SJCRH30 (cell line): ENCODE measurements at places on chromosomes 2 and 18. TPM values are rescaled to one million over a fixed set of nuclear protein-coding genes. Genes with fewer than 3 reads are reported as not detected.

CREG2 gene
- 0.04 TPM in 1 of 2 replicates, not detected in the other for total RNA-seq

TOGARAM2 gene
- 0.41 and 0.73 TPM in 2 replicates for total RNA-seq

CXCR4 gene
- 161 and 164 TPM in 2 replicates for total RNA-seq

CLEC4F gene
- not detected in 2 replicates for total RNA-seq

FBXO41 gene
- 12.0 and 14.2 TPM in 2 replicates for total RNA-seq

TUBB8B gene
- total RNA-seq: not detected in 2 replicates

GALR1 gene
- not detected in 2 replicates for total RNA-seq

DNA sequence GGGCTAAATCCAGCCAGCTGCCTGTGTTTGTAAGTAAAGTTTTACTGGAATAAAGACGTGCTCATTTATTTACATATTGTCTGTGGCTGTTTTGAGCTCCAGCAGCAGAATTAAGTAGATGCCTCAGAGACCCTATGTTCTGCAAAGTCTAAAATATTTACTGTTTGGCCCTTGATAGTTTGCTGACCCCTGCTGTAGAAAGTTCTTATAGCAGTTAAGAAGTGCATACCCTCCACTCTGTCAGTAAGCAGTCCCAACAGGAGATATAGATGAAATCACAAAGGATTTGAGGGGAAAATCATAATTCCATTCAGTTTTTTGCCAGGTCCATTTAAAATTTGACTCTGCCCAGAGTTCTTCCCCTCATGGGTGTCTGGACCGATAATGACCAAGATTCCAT is 50.1 kb upstream of the ITM2C start:
- no peak for DNase-seq

DNA sequence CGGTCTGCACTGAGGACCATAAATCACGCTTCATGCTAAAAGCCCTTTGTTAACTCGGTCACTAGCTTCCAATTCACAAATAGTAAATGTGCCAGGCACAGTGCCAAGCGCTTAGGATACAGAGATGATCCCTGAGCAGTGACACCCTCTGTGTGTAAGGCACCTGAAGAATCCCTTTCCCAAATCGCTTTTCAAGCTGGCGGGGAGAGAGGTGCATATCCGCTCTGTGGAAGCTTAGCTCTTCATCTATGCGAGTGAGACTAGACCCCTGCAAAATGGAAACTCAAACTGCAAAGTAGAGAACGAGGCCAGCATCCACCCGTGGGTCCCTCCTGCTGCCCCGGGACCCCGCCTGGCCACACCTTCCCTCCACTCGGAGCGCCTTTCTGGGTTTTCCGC is 2.4 kb downstream of the PIEZO2 start:
- no peak for DNase-seq

DNA sequence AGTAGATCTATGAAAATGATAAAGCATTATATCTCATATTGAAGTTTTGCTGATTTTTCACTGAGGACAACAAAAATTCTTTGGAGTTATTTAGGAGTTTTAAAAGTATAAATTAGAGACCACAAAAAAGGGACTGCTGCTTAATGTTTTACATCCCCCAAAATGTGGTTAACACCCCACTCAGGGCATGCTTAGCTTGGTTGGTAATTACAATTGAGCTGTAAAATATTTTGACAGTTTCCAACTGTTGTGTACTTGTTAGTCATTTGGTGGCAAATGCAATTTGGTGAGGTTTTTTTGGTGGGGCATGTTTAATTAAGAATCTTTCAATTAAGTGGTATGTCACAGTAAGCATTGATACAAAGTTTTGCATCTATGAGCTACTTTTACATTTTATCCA is 137.3 kb upstream of the OTX1 start:
- DNase-seq: no peak

GRCh38 chr2:19600506-19600905 is 242.1 kb upstream of the OSR1 start:
- no peak for DNase-seq

- no peak for DNase-seq
These were observed 131.4 kb downstream of the ARHGAP28 start for GRCh38 chr18:6860804-6861448.

GRCh38 chr2:43133708-43134570 is 92.5 kb downstream of the ZFP36L2 start:
- DNase-seq: no peak

GRCh38 chr18:38759457-38759856 is 1193.9 kb upstream of the CELF4 start:
- DNase-seq: no peak

DNA sequence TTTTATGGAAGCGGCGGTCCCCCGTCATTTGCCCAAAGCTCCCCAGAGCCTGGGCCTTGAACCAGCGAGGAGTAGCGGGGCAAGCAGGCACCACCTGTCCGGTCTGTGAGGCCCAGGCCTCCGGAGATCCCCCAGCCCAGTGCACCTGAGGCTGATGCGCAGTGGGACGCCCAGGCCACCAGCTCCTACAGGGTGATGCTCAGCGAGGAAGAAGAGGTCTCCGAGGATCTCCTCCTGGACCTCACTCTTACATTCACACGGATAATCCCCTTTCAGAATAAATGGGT is 220.2 kb downstream of the NDUFA10 start:
- no peak for DNase-seq

DNA sequence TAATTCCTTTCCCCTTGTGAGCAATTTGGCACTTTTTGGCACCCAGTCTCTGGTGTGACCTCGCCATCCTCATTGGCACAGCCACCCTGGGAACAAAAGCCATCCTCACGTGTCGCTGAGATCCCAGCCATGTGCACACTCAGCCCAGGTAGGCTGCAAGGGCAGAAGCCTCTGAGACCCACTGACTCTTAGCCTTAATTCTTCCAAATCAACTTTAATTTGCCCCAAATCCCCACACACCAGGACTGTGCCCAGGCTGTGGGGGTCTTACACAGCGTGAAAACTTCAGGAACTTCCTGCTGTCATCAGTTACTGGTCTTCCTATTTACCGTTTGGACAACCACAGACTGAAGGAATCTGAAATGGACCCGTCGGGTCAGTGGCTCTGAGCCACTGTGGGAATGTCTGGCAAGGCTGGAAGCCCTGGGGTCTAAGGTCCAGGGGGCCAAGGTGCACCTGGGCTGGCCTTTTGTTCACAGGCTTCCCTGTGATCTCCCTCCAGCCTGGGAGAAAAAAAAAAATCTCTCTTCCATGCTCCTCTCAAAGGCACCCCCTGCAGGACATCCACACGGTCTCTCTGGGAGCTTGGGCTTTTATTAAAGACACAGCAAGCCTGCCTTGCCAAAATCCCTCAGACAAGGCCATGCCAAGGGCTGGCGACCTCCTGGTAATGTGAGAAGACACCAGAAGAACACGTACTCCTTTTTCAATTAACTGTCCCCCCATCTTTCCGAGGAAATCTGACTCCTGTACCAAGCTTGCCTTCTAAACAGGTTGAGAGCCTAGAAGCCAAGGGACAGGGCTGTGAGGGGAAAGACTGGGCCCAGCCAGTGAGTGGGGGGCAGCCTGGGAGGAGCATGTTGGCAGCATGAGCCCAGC is 42.1 kb upstream of the LAPTM4A start:
- DNase-seq: peak; percentile 77

DNA sequence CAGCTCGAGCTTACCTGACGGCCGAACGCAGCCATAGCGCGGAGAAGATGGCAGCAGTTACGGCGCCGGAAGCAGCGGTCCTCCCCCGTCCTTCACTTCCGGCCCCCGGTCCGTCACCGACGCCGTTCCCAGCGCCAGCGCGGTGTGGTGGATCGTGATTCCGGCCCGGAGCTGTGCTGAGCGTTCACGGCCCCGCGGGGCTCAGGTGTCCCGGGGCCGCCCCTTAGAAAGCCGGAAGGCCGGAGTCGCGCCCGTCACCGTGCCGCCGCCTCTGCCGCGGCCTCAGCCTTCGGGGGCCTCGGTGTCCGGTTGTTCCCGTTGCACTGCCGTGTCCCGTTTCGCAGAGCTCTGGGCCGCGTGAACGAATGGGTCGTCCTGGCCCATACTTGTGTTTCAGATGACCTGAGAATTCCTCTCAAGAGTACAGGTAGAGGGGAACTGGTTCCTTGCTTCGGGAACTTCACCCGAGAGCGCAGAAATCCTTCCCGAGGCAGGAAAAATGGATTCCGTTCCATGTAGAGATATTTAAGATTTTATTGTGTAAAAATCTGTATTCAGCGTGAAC is at the start of gene MTERF4:
Gene MTERF4, minus strand, starts transcription at position 49 of the 565 bp plus-strand sequence. Its CDS starts 14 bp downstream, at position 35.
- DNase-seq: peak; percentile 93

DNA sequence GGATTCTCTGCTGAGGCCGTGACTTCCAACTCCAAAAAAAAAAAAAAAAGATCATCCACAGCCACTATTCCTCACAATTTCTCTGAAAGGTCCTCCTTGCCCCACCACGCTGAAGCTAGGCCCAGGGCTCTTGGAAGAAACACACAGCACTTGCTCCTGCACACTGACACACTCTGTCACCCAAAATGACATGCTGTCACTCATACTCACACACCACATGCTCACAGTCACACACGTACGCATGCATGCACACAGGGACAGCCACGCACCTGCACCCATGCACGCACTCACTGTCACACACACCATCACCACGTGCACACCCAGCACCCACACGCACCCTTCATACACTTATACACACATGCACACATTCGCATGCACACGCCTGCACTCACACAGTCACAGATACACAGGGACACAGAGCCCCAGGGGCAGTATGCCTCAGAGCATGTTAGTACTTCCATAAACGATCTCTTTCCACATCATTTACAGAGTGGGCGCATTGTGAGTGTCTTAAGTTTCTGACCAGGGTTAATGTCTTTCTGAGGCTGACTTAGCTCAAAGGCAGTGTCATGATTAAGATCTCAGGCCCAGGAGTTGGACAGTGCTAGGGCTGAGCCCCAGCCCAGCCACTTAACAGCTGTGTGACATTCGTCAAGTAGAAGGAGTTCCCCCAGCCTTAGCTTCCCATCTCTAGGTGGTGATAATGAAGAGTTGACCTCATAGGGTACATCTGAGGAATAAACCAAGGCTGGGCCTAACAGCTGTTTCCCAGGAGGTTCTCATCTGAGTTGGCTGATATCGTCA is 93.4 kb downstream of the GLI2 start:
- peak; percentile 50 for DNase-seq

DNA sequence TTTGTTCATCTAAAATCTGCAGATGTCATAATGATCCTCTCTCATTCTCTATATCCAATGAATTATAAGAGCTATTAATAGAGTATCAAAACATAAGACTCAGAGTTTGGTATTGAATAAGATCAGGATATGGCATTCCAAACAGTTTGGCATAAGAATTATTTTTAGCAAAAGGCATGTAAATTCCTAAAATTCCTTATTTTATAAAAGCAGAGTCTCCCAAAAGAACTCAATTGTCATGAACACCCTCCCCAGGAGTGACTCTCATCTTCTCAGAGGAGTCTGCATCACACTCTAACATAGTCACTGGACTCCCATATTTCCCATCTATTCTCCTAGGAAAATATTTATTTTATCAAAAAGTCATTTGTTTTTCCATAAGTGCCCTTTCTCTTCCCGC is 1710.2 kb upstream of the SLC39A10 start:
- no peak for DNase-seq

GRCh38 chr18:44536619-44537018 is 144.1 kb upstream of the SETBP1 start:
- no peak for DNase-seq
